Naive B cell (primary cell): ENCODE measurements at places on chromosomes 16 and 17.

DNA sequence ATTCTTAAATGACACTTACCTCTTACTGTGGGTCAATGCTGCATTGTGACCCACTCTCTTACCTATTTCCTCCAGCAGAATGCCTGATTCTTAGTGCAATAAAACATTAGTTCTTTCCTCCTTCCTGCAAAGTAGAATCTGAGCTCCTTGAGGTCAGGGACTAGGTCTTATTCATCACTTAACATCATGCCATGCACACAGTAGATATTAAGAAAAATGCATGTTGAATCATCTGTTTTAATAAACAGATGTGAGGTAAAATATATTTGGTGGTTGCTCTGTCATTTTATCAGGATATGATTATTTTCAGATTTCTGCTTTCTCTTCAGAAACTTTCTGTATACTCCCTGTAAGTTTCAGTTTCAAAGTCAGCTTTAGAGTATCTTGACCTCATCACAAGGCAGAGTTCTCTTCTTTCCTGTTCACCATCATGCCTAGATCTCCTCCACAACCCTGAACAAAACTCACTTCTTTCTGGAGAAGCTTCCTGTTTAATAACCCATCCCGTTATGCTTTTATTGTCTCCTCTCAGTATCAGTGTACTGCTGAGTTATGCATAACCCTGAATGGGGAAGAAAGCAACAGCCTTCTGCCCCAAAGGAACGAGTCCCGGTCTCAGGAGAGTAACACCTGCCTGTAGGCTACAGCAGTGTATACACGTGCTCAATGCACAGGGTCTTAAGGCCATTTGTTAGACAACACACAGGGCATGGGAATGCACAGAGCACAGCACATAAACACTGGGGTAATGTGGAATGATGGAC, 30.3 kb upstream of the SUPT4H1 start:
- DNase-seq = peak; percentile 15

- no peak for DNase-seq
Observed at GRCh38 chr17:78399693-78400144, 21.3 kb downstream of the PGS1 start.

DNA sequence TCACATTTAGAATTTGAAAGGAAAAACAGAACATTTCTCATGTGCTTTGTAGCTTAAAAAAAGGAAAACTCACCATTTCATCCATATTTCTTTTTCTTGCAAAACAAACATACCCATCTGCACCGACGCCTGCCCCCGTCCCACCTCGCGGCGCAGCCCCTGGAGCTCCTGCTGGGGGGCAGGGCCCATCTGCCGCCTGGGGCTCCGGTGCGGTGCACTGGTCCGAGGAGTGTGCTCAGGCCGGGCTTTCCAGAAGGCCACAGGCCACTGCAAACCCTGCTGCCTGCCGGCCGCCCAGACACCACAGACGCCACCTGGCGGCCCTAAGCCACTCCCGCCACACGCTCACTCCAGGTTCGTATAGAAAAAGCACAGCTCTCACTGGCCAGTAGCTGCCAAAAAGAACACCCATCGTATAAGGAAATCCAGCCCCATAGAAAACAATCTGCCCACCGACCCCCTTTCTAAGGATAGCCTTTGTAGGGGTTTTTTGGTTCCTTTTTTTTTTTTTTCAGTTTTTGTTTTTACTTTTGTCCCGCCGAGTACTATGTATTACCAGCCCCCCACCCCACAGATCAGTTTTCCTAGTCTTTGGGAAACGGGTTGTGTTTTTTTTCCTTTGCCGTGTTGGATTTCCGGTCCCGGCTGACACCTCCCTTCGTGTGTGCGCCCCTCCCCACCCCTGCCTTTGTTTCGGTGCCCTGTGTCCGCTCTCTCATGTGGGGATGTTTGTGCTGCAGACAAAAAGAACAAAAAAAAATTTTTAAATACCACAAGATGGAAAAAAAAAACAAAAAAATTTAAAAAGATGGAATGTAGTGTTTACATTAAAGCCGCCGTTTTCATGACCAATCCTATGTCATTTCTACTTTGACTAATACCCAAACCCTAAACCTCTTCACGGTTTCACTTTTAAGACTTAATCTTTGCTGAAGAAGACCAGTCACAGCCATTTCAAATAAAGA, 68.8 kb downstream of the AMFR start:
- DNase-seq = peak; percentile 41

- no peak for DNase-seq
Observed at GRCh38 chr16:12471383-12471782, 332.3 kb downstream of the CPPED1 start.

DNA sequence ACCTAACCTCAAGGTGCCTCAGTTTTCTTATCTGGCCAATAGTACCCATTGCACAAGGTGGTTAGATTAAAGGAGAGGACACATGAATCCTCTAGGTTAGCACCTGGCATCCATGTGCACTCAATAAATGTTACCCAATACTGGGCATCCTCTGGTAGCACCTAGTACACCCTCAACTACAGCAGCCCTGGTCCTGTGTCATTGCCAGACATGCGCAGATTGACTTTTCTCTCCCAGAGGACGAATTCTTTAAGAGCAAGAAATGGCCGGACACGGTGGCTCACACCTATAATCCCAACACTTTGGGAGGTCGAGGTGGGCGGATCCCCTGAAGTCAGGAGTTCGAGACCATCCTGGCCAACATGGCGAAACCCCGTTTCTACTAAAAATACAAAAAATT, 7.3 kb downstream of the DUSP3 start:
- DNase-seq = no peak

DNA sequence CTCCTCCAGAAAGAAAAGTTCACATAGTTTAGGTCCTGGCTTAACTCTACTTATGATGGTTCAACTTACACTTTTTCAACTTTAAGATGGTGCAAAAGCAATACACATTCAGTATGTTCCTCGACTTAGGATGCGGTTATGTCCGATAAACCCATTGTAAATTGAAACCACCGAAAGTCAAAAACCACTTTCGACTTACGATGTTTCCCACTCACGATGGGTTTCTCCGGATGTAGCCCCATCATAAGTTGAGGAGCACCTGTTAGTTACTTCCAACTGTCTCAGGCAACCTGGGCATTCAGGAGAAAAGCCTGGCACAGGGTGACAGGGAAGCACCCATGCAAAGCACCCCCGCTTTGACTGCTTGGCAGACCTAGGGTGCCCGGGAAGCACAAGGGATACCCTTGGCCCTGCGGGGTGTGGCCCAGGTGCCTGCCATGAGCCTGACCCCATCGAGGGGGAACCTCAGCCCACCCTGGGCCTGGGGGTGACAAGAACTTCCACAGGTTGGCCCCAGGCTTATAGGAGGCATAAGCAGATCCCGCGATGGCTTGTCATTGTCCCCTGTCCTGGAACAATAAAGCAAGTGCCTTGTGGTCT, 14.0 kb downstream of the UNC119 start:
- no peak for DNase-seq

- no peak for DNase-seq
Observed at GRCh38 chr16:79188115-79188738, 412.3 kb downstream of the MAF start.

DNA sequence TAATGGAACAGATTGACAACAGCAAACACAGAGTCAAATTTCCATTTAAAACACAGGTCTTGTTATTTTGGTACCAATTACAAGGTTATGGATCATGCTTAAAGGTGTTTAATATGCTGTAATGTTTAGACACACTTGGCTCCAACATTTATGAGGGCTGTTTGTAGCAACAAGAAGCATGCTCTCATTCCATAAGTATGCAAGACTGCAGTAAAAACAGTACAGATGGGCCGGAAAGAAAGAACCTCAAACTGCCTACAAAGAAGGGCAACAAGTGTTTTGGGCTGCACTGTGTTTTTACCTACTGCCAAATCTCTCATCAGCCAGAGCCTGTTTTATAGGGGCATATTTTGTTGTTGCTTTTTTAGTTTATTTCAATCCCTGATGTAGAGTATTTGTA, 100.5 kb upstream of the HS3ST3A1 start:
- no peak for DNase-seq

- DNase-seq = no peak
Observed at GRCh38 chr17:57986841-57987580, 1.0 kb downstream of the VEZF1 start.

- no peak for DNase-seq
Observed at GRCh38 chr16:57619133-57619605, 9.3 kb upstream of the ADGRG1 start.

DNA sequence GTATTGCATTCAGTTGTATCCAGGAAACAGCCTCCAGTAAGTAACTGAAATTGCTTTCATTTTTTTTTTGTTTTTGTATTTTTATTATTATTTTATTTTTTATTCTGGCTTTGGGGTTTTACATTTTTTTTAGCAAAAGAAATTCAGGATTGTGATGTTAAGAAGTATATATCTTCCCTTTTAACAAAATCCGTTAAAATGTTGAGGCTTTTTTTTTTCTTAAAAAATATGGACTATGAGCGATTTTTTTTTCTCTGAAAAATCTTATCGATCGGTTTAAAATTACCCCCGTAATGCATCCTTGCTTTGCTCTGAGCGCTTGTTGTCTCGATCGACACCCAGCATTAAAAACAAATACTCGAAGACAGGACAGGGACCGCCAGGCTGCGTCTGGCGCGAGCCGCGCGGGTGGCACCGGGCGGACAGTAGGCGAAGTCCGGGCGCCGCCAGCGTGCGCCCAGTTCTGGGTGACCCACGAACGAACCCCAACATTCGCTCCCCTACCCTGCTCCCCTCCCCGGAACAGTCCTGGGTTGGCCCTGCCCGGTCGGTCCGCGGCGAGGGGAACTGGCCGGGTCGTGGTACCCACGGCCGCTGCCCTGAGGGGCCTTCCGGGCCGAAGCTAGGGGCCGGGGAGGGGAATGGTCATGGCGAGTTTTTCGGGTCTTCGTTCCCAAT, 482 bp downstream of the BAHCC1 start:
- DNase-seq = no peak

DNA sequence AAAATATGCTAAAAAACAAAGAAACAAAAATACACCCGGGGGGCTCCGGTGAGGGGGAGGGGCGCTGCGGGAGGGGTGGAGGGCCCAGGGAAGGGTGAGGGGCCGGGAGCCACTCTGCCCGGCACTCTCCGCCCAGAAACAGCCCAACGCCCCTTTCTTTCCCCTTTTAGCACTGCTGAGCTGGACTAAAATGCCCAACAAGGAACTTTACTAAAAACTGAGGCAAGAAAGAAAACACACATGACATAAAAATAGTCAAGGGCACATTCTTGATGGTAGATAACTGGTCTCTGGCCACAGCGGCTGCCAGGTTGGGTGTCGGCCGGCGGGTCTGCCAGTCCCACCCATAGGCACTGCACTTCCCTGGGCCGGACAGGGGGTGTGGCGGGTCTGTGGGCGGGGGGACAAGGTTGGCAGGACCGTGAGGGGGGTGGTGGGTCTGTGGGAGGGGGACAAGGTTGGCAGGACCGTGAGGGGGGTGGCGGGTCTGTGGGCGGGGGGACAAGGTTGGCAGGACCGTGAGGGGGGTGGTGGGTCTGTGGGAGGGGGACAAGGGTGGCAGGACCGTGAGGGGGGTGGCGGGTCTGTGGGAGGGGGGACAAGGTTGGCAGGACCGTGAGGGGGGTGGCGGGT, 20.9 kb downstream of the METRNL start:
- no peak for DNase-seq

DNA sequence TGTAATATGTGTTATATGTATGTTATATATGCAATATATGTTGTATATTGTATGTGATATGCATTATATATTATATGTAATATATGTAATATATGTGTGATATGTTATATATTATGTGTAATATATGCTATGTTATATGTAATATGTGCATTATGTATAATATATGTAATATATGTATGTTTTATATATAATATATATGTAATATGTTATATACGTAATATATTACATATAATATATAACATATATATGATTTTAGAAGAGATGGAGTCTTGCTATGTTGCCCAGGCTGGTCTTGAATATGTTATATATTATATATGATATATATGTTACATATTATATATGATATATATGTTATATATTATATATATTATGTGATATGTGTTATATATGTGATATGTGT, 65.5 kb upstream of the DNAH17 start:
- DNase-seq = no peak

DNA sequence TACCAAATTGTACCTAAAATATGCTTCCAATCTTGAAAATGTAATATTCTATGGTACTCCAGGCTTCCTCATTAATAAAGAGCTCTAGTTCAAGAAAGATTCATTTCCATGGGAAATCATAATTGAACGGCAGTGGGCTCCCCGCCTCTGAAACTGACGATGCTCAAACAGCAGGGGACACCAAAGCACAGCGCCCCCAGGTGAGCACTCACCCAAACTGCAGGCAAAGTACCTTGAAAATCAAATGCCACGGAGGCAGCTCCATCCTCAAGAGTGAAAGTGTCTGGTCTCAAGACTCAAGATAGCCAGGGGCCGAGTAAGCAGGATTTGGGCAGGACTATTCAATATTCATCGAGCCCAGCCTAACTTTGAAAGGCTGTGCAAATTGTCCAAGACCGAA, 217.4 kb upstream of the TNRC6C start:
- no peak for DNase-seq

DNA sequence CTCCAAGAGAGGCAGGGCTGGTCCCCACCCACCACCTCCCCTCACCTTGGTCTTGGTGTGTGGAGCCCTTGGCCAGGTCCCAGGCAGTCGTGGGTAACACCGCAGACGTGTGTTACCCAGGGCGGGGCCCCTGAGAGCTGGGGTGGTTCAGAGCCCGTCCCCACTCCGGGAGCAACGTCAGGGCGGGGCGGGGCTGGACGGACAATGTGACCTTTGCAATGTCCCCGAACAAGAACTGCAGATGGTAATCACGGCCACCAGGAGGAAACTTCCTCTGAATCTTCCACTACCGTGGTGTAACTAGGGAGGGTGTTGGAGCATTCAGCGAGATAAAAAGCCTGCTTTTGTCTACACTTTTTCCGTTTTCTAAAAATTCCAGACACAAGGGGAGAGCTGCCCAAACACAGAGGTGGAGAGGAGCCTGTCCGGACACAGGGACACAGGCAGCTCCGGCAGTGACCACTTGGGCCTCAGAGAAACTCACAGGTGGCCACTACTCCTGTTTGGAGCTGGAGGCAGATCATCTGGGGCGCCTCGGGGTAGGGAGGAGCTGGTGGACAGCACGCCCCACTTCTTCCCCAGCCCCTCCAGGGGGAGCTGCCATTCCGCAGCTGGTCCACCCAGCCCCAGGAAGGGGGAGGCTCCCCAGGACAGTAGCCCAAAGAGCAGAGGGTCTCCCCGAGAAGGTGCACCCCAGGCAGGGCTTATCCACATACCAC, 14.2 kb upstream of the SLC38A10 start:
- peak; percentile 25 for DNase-seq
